ENCODE measurements at places on chromosomes 7 and 10.

- DNase-seq: no peak
Observed at GRCh38 chr10:79069325-79070080, 737 bp downstream of the ZMIZ1 start.

- no peak for DNase-seq
Observed at GRCh38 chr10:22606164-22606614, 108.2 kb downstream of the PIP4K2A start.

- DNase-seq: no peak
Observed at GRCh38 chr7:55527307-55527706, 45.0 kb downstream of the VOPP1 start.

GRCh38 chr10:123855008-123855684 is 36.5 kb downstream of the CPXM2 start:
- DNase-seq: no peak

GRCh38 chr7:34011696-34012095 is 106.4 kb downstream of the BMPER start:
- no peak for DNase-seq

DNA sequence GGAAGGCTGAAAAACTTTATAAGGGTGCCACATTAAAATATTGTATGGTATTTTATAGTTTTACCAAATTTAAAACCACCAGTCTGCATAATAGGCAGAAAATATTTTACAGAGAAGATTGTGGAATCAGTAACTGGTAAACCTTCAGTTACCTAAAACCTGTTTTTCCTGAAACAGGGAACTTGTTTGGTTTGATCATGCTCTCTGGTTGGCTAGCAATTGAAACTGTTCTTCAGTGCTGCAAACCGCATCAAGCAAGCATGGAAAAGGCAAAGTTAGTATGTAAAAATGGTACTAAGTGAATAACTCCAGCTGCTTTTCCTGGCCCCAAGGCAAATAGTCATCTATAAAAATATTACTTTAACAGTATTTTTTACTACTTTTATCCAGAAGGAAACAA is 316.9 kb upstream of the LRRN3 start:
- DNase-seq: no peak

DNA sequence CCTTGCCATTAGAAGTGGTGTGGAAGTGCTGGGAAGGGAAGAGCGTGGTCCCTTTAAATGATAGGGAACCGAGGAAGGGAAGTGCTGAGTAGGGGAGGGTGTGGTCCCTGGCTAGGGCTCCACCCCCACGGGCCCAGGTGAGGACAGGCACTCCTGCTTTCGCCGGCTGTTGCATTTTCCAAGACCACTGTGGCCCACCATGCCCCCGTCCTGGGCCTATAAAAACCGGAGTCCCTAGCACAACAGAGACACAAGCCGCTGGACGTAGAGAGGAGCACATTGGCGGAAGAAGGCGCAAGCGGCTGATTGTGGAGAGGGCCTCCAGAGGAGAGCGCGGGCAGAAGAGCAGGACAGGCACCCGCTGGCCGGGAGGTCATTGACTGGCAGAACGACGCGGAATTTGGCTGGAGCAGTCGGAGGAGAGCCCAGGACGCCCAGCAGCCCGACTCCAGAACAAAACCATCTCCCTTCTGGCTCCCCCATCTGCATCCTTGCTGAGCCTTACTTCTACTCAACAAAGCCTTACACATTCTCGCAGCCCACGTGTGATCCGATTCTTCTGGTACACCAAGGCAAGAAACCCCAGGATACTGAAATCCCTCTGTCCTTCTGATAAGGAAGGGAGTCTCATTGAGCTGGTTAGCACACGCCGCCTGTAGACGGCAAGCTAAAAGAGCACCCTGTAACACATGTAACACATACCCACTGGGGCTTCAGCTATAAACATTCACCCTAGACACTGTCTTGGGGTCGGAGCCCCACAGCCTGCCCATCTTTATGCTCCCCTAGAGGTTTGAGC is 146.2 kb upstream of the LYZL1 start:
- no peak for DNase-seq

- DNase-seq: no peak
Observed at GRCh38 chr7:78020136-78020873, 221.7 kb downstream of the PHTF2 start.

- DNase-seq: no peak
Observed at GRCh38 chr10:57014758-57015157, 653.7 kb upstream of the ZWINT start.

- no peak for DNase-seq
Observed at GRCh38 chr7:52088008-52088901, 771.6 kb upstream of the COBL start.

DNA sequence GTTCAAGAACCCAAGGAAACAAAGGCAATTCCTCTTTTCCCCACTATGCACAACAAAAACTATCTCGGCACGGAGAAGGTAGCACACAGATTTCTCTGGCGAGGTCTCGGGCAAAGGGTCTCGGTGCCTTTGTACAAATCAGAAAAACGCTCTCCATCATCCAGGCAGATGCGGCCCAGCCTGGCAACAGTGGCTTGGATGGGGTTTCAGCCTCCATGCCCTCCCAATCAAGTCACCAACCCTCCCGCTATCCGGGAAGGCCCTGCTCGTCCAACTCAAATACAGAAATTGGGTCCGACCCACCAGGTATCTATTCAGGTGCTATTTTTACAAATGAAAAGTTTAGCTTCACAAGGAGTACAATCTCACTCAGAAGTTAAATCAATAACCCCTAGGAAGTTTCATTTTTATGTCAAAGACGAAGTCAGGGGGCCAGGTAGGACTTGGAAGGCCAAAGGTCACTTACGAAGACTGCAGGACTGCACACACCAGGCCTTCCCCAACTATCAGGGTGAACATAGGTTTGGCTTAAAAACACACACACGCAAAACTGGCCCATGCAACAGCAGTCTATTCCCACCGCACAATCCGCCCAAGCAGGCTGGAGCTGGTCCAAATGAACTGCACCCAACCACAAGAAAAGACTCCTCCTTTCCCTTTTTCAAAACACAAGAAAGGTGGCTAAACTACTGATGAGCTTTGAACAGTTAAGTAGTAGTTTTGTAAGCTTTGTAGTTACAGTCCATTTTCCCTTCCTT is 43.0 kb downstream of the GNA12 start:
- DNase-seq: no peak

GRCh38 chr7:142880876-142881505 is 4.6 kb downstream of the TRPV6 start:
- no peak for DNase-seq

DNA sequence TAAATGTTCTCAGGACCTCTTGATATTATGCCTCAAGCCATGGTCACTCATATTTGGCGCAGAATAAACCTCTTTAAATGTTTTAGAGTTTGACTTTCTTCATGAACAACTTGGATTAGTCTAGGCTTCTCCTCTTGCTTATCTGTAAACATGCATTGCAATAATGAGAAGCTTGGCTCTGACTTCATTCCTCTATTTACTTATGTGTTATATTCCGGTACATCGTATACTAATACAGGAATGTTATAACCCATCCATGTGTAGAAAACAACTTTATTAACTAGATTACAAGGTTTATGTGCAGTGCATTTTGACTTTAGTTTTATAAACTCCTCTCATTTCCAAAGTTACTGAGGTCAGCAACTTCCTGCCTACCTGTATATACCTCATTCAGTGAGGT is 944.3 kb upstream of the GHITM start:
- no peak for DNase-seq

- DNase-seq: no peak
Observed at GRCh38 chr7:1981878-1982230, 250.9 kb downstream of the MAD1L1 start.

DNA sequence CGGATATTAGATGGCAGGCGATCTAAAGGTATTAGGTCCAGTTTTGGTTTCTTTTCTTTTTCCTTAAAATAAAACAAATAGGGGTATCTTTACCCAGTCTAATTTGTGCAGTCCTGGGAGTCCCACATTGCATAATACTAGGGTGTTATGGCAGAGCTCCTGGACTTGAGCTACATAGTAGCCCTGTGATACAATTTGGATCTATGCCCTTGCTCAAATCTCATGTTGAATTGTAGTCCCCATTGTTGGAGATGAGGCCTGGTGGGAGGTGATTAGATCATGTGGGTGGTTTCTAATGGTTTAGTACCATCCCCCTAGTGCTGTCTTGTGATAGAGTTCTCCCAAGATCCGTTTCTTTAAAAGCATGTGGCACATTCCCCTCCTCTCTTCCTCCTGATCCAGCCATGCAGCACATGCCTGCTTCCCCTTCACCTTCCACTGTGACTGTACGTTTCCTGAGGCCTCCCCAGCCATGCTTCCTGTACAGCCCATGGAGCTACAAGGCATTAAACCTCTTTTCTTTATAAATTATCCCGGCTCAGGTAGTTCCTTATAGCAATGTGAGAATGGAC is 141.9 kb downstream of the RPS24 start:
- DNase-seq: no peak

- no peak for DNase-seq
Observed at GRCh38 chr10:71339796-71340589, 20.9 kb downstream of the SLC29A3 start.

- DNase-seq: no peak
Observed at GRCh38 chr10:5890452-5890915, 441 bp downstream of the FBH1 start.

All from omental fat pad (tissue), 4 donors.